ENCODE measurements at places on chromosomes 6 and 20. TPM values are rescaled to one million over a fixed set of nuclear protein-coding genes. Genes with fewer than 3 reads are reported as not detected.

PRL gene
- polyA plus RNA-seq = 0.18 TPM

CLDN20 gene
- polyA plus RNA-seq = 0.73 TPM

NMBR gene
- 0.46 TPM for polyA plus RNA-seq

SLC22A1 gene
- 0.42 TPM for polyA plus RNA-seq

MACROD2 gene
- polyA plus RNA-seq = 7.9 TPM

DNA sequence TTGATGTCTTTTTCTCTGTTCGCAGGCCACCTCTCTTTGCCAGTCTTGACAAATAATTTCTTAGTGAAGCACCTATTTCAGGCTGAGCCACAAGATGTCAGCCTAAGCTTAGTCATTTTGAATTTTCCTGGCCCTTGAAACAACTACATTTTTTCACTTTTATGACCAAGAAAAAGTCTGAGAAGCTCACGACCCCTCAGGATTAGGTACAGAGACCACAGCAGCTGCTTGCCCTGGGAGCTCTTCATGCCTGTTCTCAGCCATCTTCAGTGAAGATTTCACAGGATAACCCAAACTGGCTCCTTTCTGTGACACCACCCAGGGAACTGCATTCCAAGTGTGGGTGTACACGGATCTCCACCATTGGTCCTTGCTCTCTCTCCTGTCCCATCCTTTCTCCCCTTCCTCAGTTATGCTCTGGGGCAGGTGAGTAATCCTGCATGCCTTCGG is 38.4 kb upstream of the SPTLC3 start:
- no peak for DNase-seq

DNA sequence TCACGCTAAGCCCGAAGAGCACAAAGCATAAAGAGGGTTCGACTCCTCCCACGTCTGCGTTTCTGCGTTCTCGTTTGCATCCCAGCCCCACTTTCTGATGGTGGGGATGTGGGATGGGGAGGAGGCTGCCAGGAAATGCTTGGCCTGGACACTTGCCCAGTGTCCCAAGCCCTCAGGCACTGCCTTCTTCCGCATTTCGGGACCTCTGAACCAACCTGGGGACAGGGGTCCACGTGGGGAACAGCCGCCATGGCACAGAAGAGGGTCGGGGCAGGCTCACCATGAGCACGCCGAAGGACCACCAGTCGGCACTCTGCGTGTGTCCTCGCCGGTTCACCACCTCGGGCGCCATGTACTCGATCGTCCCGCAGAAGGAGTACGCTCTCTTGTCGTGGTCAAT is 88.2 kb downstream of the RAMACL start:
- DNase-seq = no peak

DNA sequence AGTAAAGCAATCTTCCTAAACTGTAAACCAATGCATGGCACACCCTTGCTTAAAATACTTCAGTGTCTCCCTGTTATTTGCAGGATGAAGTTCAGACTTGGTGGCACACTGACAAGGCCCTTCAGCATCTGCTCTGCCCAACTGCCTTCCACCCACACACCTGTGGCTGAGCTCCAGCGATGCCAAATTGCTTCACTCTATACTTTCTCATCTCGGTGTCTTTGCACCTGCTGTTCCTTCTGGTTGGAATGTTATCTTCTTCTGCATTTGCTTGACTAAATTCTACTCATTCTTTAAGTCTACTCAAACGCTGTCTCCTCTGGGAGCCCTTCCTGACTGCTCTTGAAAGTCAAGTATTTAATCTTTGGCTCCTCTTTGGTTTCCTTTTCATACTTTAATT is 100.1 kb upstream of the SUPT3H start:
- DNase-seq = no peak
